AG08395 (cell line): ENCODE measurements at places on chromosomes 16 and 17.

- DNase-seq = no peak
These were observed 18.2 kb downstream of the MYH13 start for GRCh38 chr17:10354651-10355050.

- DNase-seq = no peak
These were observed 957 bp downstream of the VPS25 start for GRCh38 chr17:42774066-42774745.

- DNase-seq = peak; percentile 19
These were observed 10.0 kb upstream of the SLC4A1 start for GRCh38 chr17:44277976-44278375.

DNA sequence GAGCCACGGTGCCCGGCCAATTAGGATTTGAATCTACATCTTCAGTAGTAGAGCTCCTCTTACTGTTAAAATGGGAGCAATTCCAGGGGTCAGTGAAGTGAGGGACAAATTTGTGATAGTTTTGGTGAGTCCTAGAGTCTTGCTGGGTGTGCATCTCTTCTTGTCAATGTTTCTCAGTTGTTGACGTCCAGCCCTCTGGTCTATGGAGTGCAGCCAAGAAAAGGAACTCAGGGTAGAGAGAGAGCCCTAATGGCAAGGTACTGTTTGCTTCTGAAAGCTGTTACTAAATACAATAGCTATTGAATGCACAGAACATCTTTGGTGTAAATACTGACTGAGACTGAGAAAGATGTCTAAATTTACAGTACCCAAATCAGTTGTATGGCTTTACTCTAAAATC is 282.5 kb upstream of the SALL1 start:
- no peak for DNase-seq

DNA sequence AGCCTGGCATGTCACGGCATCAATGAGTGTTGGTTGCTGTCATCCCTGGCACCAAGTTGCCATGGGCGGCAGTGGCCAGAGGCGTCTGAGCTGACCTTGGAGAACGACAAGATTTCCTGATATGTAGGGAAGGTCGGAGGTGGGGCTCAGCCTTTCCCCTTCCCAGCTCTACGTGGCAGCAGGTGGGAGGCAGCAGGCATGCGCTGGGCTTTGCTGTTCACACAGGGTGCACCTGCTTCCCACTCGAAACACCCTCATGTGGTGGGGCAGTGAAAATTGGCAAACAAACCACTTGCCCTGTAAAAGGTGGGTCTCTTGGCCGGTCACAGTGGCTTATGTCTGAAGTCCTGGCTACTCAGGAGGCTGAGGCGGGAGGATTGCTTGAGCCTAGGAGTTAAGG is 12.3 kb upstream of the TFAP4 start:
- DNase-seq = no peak

GRCh38 chr16:11610121-11610505 is 23.4 kb upstream of the LITAF start:
- no peak for DNase-seq

- DNase-seq = no peak
These were observed 35.7 kb upstream of the CCL2 start for GRCh38 chr17:34219405-34219804.

- DNase-seq = no peak
These were observed 338.1 kb downstream of the SEC14L1 start for GRCh38 chr17:77478899-77479298.

- peak; percentile 96 for DNase-seq
These were observed 21.7 kb downstream of the SLC25A10 start for GRCh38 chr17:81733507-81734404.
